ENCODE measurements at places on chromosomes 2 and 18.

DNA sequence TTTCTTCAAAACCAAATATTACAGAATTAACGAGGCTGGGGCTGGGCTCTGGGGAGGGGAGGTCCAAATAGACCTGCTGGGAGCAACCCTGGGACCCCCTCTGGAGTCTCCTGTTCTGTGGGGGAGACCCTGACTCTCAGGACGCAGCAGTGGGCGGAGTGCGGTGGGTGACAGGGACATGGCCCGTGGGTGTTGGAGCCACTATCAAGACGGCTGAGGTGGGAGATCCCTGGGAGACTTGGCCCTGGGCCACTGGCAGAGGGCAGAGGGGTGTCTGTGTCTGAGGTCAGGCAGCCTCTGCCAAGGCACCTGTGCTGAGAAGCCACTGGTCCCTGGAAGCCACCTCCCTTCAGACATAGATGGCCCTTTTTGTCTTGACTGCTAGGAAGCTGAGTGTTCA is 79.5 kb upstream of the CTDP1 start:
- DNase-seq = no peak

- DNase-seq = no peak
These were observed 1.4 kb downstream of the DES start for GRCh38 chr2:219419331-219420197.

- DNase-seq = no peak
These were observed 729.6 kb upstream of the ZNF804A start for GRCh38 chr2:183868707-183869106.

- DNase-seq = no peak
These were observed 100.3 kb upstream of the MBOAT2 start for GRCh38 chr2:9103663-9104277.

- DNase-seq = no peak
These were observed 48.1 kb upstream of the SLC35G4 start for GRCh38 chr18:11561293-11561692.

DNA sequence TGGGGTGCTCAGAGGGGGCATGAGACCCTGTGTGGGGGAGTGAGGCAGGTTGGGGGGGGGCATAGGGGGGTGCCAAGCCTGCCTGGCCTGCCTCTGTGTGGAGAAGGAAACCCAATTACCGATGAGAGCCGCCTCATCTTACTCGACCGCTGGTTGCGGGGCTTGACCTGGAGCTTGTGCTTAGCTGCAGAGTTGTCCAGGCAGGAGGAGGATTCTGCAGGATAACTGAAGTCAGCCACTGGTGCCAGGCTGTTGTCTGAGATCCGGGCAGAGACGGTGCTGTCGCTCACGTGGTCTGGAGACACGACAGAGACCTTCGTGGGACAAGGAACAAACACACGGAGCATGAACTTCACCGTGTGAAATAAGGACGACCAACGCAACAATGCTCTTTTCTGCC is 95.9 kb upstream of the MGAT4A start:
- DNase-seq = no peak

DNA sequence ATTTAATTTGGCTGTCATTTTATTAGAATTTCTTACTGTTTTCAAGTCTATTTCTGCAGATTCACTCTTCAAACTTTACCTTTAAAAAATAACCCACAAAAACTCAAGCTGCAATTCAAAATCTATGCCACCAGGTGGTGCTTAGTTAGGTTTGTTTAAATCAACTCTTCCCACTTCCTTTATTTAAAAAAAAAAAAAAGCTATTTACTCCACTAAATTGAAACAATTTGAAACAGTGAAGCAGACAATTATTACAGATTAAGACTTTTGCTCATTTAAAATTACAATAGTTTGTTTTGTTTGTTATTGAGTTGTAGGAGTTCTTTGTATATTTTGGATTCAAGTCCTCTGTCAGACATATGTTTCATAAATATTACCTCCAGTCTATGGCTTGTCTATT is 300.0 kb downstream of the PDE11A start:
- no peak for DNase-seq

- DNase-seq = no peak
These were observed 66.9 kb downstream of the ATAD2B start for GRCh38 chr2:23859983-23860382.

DNA sequence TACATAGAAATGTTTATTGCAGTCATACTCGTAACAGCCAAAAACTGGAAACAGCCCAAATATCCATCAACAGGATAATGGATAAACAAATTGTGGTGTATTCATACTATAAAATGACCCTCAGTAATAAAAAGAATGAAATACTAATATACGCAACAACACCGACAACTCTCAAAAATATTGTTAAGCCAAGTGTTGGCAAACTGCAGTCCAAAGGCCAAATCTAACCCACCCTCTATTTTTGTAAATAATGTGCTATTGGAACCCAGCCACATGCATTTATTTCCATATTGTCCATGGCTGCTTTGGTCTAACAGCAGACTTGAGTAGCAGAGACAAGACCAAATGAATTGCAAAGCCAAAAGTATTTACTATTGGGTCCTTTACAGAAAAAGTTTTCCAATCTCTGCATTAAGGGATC is 151.0 kb downstream of the MREG start:
- DNase-seq = no peak

GRCh38 chr2:160909781-160910242 is 250.4 kb upstream of the TANK start:
- DNase-seq = no peak

GRCh38 chr2:239926587-239927232 is 98.4 kb downstream of the NDUFA10 start:
- DNase-seq = no peak

GRCh38 chr2:222608081-222608480 is 47.8 kb downstream of the FARSB start:
- no peak for DNase-seq

GRCh38 chr2:196068271-196069209 is at the start of gene DNAH7:
TSS of gene DNAH7 (minus strand) at chr2:196068837. CDS start at chr2:196068711, 126 bp downstream.
- peak; percentile 81 for DNase-seq

DNA sequence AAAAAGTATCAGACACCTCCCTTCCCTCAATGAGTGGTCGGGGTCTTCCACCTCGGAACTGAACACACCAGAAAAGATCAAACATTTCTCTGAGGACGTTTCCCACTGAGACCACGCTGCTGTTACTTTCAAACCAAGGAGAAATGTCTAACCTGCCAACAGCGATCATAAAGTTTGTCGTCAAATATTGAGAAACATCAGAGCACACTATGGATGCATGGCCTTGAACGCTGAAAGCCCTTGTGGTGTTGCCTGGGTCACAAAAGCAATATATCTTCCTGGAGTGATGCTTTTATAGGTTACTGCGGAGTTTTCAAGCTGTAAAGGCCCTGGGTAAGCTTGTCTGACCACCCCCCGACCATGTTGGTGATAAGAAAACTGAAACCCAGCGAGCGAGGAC is 70.2 kb upstream of the ID2 start:
- DNase-seq = no peak

DNA sequence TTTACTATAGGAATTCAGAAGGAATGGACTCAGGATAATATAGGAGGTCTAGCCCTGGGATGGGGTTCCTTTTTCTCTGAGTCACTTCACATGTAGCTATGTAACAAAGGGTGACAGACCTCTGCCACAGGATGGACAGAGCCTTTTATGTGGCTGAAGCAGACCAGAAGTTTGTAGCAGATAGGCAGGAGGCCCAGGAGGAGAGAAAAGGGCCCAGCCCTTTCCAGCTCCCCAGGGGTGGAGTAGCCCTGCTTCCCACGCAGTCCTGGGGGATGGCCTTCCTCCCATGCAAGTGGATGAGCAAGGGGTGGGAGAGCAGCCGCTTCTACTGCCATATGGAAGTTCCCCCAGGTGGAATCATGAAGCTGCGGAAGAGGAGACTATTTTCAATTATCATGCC is 40.3 kb downstream of the ARMC9 start:
- no peak for DNase-seq

GRCh38 chr2:152466041-152466440 is 131.1 kb downstream of the FMNL2 start:
- no peak for DNase-seq

- DNase-seq = no peak
These were observed 47.0 kb downstream of the RAB12 start for GRCh38 chr18:8656232-8656631.

DNA sequence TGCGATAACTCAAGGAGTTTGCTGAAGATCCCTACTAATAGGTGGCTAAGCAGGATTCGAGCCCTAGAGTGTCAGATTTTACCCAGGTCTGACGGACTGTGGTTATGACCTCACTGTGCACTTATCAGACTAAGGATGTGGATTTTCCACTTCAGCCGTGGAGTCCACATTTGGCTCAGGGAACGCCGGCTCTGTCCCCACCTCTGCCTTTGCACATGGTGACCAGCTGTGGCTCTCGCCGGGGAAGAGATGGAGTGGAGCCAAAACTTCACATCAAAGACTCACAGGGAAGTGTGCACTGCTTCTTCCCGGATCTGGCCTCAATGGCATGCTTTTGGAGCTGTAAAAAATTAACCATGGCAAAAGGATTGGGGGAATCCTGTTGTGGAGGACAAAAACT is 249.3 kb upstream of the APCDD1 start:
- no peak for DNase-seq

GRCh38 chr2:47629501-47630460 is 153.2 kb upstream of the MSH6 start:
- DNase-seq = no peak

DNA sequence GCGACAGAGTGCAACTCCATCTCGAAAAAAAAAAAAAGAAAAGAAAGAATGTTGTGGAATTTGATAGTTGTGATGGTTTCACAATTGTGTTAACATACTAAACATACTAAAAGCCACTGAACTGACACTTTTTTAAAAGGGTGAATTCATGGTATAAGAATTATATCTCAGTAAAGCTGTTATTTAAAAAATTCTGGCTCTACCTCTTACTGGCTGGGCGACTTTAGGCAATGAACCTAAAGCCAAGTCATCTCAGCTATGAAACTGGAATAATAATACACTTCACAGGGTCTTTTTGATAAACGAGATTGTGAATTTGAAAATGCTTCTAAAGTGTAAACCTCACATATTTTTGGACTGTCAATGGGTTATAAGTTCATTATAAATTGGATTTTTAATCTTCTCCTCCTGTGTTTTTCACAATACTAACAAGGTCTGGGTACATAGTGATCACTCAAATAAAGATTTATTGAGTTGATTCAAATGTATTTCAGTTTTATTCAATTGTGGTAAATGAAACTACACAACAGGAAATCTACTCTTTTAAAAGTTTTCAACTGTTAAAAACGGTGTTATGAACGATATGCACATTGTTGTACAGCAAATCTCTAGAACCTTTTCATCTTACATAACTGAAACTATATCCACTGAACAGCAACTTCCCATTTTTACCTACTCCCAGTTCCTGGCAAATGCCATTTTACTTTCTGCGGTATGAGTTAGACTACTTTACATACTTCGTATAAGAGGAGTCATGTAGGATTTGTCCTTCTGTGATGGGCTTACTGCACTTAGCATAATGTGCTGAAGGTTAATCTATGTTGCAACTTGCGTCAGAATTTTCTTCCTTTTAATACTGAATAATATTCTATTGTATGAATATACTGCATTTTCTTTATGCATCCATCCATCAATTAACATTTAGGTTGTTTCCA is 43.0 kb upstream of the GTF2A1L start:
- DNase-seq = no peak

GRCh38 chr2:16096962-16097361 is 156.6 kb downstream of the MYCN start:
- DNase-seq = no peak

DNA sequence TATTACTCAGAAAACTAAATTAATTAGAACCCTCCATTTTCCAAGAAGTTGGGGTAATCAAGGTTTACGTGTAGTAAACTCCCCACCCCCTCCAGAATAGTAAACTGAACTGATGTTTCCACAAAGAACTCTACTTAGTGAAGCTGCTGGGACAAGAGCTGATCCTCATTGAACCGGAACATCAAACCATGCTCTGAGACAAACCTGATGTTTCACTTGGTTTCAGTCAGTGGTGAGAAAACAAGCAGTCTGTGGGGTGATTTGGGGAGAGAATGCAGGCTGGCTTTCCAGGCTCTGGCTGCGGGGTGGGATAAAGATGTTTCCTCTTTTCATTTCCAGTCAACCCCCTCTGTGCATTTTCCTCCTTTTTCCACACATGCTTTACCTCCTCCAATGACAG is 38.2 kb downstream of the CELF4 start:
- no peak for DNase-seq

- no peak for DNase-seq
These were observed 73.3 kb downstream of the TMEM18 start for GRCh38 chr2:603869-604268.

GRCh38 chr2:215680605-215681598 is 245.0 kb upstream of the FN1 start:
- no peak for DNase-seq

- no peak for DNase-seq
These were observed 78.2 kb downstream of the STK39 start for GRCh38 chr2:168169097-168169745.

- no peak for DNase-seq
These were observed 37.0 kb downstream of the KLHL14 start for GRCh38 chr18:32735781-32736180.

- no peak for DNase-seq
These were observed 243.0 kb downstream of the HDAC4 start for GRCh38 chr2:239157771-239158170.

- no peak for DNase-seq
These were observed 76.6 kb downstream of the FIGN start for GRCh38 chr2:163659224-163659623.

GRCh38 chr2:79512442-79513401 is at the start of gene CTNNA2:
TSS of gene CTNNA2 (plus strand) at chr2:79513051.
- no peak for DNase-seq

GRCh38 chr18:75009296-75009695 is 199.6 kb downstream of the PTGR3 start:
- DNase-seq = no peak

DNA sequence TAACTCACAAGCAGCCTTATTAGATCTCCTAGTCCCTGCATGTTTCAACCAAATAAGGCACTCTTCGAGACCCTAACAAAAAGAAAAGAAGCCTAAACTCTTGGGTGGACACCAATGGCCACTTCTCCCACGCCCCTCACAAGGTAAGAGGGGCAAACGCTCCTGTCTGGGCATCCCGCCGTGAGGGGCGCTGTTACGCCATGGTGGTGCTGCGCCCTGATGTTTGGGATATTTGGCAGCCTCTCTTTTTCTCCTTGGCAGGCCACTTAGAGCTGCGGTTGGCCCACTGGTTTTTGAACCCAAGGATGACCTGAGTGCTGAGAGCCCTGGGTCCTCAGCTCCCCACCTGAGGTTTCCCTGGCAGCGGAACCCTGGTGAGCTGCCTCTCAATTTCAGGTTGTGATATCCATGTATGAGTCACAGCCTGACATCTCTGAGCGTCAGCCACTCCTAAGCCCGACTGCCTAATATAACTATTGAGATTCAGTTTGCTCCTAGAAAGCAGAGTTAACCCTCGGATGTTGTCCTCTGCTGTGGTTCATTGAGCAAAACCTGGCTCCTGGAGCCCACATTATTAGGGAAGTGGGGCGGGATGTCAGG is 103.3 kb downstream of the COL6A3 start:
- no peak for DNase-seq

DNA sequence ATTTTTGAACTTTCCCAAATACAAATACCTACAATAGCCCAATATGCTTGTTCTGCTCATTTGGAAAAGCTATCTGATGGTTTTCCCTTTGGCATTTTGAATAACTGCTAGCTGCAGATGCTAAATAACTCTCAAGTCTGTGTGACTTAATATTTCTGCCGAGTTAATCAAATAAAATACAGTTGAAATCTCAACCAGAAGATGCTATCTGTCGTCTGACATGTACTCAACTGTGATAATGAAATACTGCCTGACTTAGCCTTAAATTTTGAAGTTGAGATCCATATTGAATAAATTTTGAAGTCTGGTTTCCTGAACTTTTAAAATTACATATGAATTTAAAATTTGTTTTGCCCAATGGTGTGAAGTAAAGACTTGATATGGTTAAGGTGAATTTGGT is 204.4 kb upstream of the MEX3C start:
- DNase-seq = no peak
